Gastroesophageal sphincter (tissue), 4 donors: ENCODE measurements at places on chromosomes 1 and 21.

- ATAC-seq: no peak
These were observed 826 bp upstream of the CA14 start for GRCh38 chr1:150256554-150257341.

DNA sequence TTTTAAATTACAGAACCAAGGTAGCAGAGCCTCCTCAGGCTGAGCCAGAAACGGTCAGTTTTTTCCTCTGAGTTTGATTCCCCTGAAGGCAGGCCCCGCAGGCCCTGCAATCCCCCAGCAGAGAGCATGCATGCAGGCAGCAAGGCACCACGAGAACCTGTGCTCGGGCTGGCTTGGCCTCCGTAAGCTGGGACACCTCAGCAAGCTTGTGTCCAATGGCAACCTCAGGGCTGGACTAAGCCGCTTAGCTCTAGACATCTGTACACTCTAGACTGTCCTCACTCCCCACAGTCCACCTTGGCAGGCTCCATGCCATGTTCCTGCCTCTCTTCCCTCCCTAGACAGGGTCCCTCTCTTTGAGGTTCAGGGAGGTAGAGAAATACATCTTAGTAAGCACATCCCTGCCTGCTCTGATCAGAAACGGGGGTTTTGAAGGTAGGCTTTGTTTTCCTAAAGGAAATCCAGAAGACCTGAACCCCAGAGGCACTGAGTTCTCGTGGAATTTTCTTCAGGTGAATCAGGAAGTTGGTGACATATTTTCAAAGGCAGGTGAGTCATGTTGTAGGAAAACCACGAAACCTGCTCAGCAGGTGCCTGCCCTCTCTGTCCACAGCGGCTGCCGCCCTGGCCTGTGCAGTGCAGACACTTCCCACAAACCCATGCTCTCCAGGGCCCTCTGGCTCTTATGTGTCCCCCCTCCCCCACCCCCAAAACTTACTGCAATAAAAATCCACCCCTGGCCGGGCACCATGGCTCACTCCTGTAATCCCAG is 7.0 kb downstream of the TMEM63A start:
- ATAC-seq: no peak

- no peak for ATAC-seq
These were observed 11.2 kb upstream of the PAX7 start for GRCh38 chr1:18619467-18619835.

DNA sequence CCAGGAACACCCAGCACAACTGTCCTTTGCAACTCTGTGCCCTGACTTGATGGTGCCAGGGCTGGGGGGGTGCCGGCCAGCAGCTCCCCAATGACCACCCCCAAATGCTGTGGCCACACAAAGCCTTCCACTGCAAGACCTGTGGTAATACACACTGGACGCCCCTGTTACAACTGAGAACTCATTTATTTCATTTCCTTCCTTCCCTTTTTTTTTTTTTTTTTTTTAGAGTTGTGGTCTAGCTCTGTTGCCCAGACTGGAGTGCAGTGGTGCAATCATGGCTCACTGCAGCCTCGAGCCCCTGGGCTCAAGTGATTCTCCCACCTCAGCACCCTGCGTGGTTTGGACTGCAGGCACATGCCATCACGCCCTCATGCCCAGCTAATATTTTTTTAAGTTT is 25.2 kb downstream of the TP73 start:
- no peak for ATAC-seq

DNA sequence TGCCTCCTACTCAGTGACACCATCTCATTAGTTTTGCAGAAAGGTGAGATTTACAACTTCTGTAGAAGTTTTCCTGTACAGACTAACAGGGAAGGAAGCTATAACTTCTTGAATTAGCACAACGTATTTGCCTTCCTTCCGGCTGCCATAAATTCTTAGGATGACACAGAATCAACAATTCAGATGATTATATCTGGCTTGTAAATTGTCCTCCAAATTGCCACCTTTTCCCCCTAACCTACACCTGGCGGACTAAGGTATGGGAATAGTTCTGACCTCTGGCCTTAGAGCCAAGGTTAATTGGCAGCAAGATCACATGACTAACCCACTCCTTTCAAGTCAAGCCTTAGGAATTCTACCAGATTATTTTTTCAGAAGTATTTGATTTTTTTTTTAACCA is 284.3 kb downstream of the LMO4 start:
- no peak for ATAC-seq

GRCh38 chr1:46277658-46278373 is 25.6 kb downstream of the LRRC41 start:
- no peak for ATAC-seq

- ATAC-seq: no peak
These were observed 54.1 kb upstream of the F3 start for GRCh38 chr1:94595658-94596057.

DNA sequence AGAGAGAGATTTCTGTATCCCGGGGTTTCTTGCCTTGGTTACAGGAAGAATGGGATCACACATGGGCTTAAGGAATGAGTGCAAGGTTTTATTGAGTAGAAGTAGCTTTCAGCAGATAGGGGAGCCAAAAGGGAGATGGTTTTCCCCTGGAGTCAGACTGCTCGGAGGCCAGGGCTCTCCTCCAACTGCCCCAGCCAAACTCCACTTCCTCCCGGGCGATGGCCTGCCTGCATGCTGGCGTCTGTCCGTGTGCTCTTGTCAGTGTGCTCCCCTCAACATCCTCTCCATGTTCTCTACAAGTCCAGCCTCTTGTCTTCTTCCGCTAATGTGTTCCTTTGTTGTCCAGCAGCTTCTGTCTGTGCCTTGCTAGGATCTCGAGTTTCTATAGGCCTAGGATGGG is 421.3 kb upstream of the ADGRL2 start:
- ATAC-seq: no peak

DNA sequence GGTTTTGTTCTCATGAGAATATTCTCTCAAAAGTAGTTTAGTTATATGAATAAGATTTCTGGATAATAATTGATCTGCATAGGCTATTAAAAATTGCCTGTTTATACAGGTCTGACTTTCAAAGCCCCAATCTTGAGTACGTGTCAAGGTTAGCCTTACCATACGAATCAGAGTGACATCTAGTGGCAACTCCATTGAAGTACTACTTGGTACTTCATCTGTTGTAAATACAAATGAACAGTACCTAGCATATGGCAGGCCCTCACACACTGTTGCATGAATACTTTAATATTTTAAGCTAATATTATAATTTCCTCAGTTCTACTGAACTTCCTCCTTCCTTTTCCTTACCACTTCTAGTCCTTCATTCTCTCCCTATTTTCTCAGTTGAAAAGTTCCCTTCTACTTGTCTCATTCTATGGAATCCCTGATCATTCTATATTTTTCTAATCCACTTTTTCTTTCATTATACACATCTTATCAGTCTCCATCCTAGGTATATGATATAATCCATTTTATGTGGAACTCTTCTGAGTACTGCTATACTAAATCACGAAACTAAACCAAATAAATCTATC is 101.2 kb downstream of the AKT3 start:
- peak; percentile 75 for ATAC-seq

- ATAC-seq: no peak
These were observed 169.0 kb upstream of the AJAP1 start for GRCh38 chr1:4485398-4485797.
